ENCODE measurements at places on chromosomes 13 and 19.

DNA sequence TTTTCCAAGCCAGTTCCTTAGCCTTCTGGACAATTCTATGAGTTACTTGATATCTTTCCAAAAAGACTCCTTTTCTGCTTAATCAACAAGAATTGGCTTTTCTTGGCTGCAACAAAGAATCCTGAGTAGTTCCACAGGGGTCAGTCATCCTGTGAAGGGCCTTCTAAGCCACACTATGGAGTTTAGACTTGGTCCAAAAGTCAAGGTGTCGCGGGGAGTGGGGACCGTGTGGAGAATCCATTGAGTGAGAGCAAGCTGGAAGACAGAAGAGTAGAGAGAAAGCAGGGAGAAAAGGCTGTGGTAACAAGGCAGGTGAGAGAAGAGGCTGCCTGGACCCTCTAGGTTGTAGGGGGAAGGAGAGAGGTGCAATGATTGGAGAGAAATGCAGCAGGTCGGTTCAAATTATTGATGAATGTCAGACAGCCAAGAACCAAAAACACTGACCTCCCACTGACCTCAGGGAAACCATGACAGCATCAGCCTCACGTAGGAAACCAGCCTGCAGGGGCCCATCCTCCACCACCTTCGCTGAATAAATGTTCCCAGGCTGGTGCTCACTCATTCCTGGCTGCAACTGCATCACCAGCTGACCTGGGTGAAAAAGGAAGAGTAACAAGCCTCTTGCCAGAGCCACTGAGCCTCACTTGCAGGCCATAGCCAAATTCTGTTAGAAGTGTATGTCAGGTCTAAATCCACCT, 7.1 kb upstream of the IFT88 start:
- no peak for DNase-seq

DNA sequence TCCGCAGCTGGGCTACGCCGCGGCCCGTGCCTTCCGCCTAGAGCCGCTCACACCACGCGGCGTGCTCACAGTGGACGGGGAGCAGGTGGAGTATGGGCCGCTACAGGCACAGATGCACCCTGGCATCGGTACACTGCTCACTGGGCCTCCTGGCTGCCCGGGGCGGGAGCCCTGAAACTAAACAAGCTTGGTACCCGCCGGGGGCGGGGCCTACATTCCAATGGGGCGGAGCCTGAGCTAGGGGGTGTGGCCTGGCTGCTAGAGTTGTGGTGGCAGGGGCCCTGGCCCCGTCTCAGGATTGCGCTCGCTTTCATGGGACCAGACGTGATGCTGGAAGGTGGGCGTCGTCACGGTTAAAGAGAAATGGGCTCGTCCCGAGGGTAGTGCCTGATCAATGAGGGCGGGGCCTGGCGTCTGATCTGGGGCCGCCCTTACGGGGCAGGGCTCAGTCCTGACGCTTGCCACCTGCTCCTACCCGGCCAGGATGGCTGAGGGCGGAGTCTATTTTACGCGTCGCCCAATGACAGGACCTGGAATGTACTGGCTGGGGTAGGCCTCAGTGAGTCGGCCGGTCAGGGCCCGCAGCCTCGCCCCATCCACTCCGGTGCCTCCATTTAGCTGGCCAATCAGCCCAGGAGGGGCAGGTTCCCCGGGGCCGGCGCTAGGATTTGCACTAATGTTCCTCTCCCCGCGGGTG, 7.4 kb downstream of the DBP start:
- no peak for DNase-seq

DNA sequence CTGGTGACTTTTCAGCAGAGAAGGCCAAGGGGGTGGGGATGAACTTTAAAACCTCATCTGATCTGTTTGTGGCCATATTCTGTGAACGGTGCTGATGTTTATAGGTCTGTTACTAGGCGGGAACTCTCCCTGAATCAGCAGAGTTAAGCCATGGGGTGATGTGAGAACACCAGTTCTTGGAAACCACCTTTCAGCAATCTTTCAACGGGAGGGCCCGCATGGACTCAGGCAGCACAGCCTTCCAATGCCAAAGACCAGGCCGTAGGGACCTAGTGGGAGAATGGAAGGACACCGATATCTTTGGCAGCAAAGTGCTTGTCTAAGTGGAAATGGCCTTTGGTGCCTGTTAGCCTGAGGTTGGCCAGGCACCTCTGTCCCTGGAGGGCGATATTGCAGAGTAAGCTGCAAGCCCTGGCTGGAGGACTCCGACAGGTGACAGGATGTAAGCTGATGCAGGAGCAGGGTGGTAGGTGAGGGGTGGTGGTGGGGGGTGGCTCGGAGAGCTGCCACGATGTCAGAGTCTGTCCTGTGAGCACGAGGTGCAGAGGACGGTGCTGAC, 57.0 kb downstream of the ERCC5 start:
- no peak for DNase-seq

DNA sequence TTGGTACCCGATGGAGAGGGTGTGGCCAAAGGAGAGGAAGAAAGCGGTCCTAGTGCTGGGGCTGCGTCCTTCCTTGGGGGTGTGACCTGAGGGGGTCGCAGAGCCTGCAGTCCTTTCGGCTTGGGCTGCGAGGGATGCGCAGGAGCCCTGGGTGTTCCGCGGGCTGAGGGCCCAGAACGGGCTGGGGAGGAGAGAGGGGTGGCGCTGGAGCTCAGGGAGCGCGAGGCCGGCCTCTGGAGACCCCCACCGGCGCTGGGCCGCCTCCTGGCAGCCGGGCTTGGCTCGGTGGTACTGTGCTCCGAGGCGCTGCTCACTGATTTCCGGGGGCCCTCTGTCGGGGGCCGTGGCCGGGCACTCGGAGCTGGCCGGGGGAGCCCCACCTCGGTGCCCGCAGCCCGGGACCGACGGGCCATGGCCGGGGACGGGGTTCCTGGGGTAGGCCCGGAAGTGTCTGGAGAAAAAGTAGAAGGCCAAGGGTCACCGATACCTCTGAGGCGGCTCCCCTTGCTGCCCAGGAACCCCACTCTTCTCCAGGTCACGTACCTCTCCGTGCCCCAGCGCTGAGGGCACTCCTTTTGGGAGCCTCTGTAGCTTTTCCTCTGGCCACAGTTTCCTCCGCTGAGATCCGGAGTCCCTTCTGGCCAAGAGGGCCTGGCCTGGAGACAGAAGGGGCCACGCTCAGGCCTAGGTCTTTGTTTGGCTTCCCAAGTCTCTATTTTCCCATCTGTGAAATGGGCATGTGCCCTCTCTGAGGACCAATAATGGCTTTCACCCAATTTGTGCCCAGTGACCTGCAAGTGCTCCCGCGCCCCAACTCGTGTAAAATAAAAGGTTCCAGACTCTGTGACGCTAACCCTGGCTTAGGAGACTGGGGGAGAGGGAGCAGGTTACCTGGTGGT, 1.6 kb downstream of the PRR36 start:
- DNase-seq = no peak

- no peak for DNase-seq
Observed at GRCh38 chr19:17081672-17082630, 6.4 kb downstream of the MYO9B start.

GRCh38 chr13:57212989-57213388, 46.0 kb downstream of the PRR20E start:
- DNase-seq = no peak

DNA sequence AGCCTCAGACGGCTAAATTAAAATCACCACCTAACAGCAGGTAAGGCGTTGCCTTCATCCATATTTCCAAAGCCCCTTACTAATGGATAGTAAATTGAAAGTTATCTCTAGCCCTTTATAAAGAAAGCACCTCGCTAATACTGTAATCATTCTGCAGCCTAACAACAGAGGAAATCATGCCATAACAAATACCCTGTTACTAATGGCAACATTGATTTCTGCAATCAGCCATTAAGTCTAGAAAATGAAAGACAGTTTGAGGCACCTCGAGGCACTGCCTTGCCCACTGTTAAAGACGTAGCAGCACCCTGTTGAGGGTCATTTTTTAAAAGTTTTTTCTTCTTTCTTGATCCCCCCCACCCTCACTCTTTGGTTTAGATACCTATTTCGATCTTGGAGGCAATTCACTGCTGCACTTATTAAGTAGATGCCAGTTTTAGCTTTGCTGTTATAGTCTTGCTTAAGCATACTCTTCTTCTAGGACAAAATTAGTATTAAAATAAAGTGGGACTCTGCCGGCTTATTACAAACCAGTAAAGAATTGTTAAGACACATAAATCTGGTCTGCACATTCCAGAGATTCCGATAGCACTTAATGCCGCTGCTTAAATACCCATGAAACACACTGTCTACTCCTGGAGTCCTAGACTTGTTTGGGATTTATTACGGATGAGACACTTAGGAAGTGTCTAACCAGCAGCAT, 74.8 kb downstream of the ZNF536 start:
- peak; percentile 93 for DNase-seq

- DNase-seq = no peak
Observed at GRCh38 chr19:19460258-19460731, 54.8 kb downstream of the GATAD2A start.

DNA sequence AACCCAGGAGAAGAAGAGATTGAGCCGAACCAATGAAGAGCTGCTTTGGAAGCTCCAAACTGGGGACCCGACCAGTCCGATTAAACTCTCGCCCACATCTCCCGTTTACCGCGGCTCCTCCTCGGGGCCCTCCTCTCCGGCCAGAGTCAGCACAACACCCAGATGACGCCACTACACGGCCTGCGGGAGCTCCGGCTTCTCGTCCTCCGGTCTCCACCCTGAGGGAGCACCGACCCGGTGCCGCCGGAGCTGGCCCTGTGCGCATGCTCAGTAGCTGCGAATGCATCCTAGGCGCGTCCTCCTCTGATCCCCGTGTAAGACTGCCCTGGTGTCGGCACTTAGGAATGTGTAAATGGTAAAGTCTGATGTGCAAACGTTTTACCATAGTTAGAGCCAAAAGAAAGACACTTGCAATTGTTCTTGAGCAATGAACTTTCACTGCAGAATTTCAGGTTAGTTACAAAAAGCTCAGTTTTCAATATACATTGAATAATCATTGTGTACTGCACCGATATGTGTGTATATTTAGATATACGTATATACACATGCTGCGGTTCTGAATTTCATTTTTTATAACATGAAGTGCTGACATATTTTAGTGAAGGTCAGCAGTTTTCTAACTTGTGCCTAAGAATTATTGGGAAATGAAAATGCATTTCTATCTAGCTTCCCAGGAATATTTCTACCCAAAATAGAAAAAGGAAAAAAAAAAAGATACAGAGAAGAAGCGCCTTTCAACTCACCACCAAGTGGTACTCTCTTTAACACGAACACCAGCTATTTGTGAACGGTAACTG, 92.2 kb downstream of the SLC7A1 start:
- DNase-seq = peak; percentile 48

DNA sequence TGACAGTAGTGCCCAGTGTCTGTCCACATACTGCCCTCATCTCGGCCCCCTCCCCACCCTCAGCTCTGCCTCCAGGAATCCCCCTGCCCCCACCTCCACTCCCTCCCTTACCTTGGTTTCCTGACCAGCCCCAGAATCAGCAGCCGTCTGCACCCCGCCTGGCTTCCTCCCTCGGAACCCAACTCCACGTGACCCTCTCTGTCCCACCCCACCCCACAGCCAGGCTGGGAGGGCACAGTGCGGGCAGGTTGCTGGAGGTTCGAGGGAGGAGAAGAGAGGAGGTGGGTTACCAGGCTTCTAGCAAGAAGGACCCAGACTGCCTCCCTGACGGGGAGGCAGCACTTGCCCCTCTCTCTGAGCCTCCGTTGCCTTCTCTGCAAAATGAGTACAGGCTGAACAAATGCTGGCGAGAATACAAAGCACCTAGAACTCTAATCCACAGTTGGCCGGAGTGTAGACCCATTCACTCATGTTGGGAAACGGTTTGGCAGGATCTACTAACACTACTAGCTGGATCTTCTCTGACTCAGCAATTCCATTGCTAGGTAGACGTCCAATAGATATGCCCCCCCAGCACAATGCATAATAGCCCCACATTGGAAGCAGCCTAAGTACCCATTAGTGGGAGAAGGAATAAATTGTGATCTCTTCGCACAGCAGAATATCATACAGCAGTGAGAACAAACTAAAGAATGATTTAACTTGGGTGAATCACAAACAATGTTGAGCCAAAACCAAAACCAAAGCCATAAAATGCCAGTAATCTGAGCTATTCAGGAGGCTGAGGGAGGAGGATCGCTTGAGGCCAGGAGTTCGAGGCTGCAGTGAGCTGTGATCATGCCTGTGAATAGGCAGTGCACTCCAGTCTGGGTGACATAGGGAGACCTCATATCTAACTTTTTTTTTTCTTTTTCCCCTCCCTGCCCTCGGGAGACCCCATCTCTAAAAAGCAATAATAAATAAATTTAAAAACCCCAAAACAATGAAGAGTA, at the start of gene RASAL3:
Gene RASAL3 (minus strand): TSS at position 151 of the 992 bp plus-strand sequence. CDS start 186 bp downstream, outside the sequence.
- no peak for DNase-seq

DNA sequence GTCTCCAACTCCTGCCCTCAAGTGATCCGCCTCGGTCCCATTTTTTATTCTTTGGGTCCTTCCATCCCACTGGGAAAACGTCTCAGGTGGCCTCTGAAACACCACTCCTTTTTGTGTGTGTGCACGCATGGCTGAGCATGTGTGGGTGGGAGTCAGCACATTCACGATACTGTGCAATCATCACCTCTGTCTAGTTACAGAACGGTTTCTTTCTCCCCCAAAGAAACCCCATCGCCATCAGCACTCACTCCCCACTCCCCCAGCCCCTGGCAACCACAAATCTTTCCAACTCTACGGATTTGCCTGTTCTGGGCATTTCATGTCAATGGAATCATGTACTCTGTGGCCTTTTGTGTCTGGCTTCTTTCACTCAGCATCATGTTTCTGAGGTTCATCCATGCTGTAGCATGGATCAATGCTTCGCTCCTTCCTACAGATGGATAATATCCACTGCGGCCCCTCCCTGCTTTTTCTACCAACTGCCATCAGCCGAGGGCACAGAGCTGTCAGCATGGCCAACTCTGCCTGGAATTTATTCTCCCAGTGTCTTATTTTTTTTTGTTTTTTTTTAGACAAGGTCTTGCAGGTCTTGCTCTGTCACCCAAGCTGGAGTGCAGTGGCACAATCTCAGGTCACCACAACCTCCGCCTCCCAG, 9.7 kb downstream of the F2RL3 start:
- no peak for DNase-seq

DNA sequence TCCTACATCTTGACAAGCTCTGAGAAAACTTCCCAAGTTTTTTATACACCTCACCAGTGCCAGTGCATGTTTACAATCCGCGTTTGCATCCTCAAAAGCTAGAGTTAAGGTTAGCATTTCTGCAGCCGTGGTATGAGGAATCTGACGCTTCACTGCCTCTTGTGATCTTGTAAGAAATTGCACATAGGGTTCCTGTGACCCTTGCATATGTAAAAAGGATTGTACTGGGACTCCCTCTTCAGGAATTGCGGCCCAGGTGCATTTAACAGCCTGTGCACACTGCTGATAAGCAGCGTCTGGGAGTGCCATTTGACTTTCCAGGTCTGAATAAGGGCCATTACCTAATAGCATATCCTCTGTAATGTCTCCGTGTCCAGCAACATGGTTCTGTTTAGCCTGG, 15.3 kb downstream of the FPR3 start:
- peak; percentile 3 for DNase-seq

DNA sequence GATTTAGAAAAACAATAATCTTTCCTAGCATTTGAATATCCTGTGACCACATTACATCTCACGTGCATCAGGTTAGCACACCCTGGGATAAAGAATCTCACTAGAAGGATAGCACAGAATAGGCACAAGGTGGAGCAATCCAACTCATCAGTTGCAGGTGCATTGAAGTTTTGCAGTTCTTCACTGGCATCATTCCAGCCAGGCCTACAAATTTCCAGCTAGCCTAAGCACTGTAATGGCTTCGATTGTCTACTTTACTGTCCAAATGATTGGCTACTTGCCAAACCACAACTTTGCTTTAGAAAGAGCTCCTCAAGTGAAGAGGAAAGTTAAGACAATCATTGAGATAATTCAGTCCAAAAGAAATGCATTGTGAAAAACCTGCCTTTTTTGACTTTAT, 89.5 kb downstream of the SPRY2 start:
- peak; percentile 61 for DNase-seq

- DNase-seq = peak; percentile 56
Observed at GRCh38 chr19:50358483-50359327, 6.7 kb downstream of the NAPSA start.
